T-helper 17 cell (primary cell): ENCODE measurements at places on chromosomes 11 and 22.

- DNase-seq: no peak
Observed at GRCh38 chr11:802693-803466, 2.2 kb downstream of the PIDD1 start.

- no peak for DNase-seq
Observed at GRCh38 chr11:95081412-95081811, 8.2 kb upstream of the ENDOD1 start.

DNA sequence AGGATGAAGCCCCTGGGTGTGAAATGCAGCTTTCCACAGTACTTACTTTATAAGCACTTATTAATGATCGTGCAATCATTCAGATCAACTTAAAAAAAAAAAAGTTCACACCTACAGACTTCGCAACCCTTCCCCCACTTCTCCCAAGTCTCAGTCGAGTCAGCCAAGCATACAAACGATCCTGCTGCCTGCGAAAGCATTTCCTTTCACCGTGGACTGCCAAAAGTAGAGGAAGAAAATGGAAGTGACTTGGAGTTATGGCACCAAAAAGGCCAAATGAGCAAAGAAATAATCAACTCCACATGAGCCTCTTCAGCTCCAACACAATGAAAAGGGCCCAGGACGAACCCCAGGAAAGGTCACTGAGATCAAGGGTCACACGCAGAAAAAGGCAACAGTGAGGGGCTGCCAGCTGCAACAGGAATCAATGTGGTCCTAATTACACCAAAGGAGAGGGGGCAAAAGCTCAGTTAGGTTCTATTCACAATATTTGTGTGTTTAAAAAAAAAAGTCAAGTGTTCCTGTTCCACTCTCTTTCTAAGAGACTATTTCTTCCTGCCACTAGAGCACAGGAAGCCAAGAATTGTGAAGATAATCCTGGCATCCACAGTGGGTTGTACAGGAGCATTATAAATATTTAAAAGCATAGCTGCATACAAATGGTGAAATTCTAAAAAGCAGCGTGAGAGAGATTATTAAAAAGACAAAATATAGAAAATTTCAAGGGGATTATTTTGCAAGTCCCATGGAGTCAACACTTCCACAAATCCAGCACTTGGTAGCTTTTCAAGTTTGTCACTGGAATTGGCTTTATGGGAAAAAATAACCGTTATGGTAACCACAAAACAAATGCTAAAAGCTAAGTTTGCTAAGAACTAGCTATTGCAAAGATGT, 28.4 kb downstream of the CDON start:
- no peak for DNase-seq

- DNase-seq: no peak
Observed at GRCh38 chr11:78266451-78266850, 77.7 kb downstream of the USP35 start.

GRCh38 chr11:114130115-114130576, 70.6 kb downstream of the ZBTB16 start:
- DNase-seq: no peak

- DNase-seq: no peak
Observed at GRCh38 chr11:61343792-61344745, 11.0 kb downstream of the TKFC start.

DNA sequence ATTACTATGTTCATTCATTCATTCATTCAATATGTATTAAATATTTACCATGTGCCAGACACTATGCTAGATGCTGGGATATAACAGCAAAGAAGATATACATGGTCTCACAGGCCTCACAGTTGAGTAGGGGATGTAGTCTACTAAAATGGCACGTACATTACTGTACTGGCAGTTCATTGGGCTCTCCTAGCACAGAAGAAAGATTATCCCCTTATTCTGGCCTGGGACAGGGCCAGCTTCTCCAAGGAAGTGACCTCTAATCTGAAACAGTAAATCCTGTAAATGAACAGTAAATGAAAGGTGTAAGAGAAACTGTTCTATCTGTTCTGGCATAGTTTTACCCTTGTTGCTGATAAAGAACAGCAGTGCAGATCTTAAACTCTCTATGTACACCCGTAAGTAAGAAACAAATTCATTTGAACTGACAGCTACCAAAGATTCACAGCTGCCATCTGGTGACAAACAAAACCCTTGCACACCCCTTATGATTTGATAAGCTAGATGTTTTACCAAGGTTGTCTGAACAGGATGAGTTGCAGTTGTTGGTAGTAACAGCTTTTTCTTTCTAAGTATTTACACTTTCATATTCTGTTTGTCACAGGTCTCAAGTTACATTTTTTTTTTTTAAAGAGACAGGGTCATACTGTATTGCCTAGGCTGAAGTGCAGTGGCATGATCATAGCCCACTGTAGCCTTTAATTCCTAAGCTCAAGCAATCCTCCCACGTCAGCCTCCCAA, 263.1 kb downstream of the TMEM135 start:
- no peak for DNase-seq
